Colonic mucosa (tissue), 4 donors: ENCODE measurements at places on chromosomes 3 and 15. TPM values are rescaled to one million over a fixed set of nuclear protein-coding genes. Genes with fewer than 3 reads are reported as not detected.

GRCh38 chr3:183766745-183767606 lies 58.4 kb downstream of the MAP6D1 start:
- H3K36me3 ChIP-seq, result no peaks in the 10 kb centered on the region
- DNase-seq, result peak; percentile 82
- no peaks in the 10 kb centered on the region for H3K4me1 ChIP-seq
- no peak overlapping the region for H3K27ac ChIP-seq
- H3K27me3 ChIP-seq, result no peaks in the 10 kb centered on the region
- no peak overlapping the region for H3K4me3 ChIP-seq

ITGB5 gene
- total RNA-seq, result 74.8 TPM

GRCh38 chr3:141272906-141273662 lies 41.5 kb downstream of the PXYLP1 start:
- H3K36me3 ChIP-seq, result no peaks in the 10 kb centered on the region
- no peak overlapping the region for H3K4me3 ChIP-seq
- no peaks in the 10 kb centered on the region for H3K4me1 ChIP-seq
- DNase-seq, result no peak

- no peak for DNase-seq
- no peaks in the 10 kb centered on the region for H3K27me3 ChIP-seq
- H3K4me1 ChIP-seq, result no peaks in the 10 kb centered on the region
- H3K36me3 ChIP-seq, result no peaks in the 10 kb centered on the region
Observed at GRCh38 chr3:179026636-179027035, 45.0 kb downstream of the ZMAT3 start.

- H3K4me3 ChIP-seq, result no peak overlapping the region
- H3K27me3 ChIP-seq, result no peaks in the 10 kb centered on the region
- no peak overlapping the region for H3K27ac ChIP-seq
- H3K36me3 ChIP-seq, result no peaks in the 10 kb centered on the region
Observed at GRCh38 chr3:10523561-10523960, 18.2 kb upstream of the ATP2B2 start.
